ENCODE measurements at places on chromosomes 6 and 20.

- no peak for DNase-seq
Measured at GRCh38 chr20:35015863-35016193, 60.2 kb downstream of the MYH7B start.

DNA sequence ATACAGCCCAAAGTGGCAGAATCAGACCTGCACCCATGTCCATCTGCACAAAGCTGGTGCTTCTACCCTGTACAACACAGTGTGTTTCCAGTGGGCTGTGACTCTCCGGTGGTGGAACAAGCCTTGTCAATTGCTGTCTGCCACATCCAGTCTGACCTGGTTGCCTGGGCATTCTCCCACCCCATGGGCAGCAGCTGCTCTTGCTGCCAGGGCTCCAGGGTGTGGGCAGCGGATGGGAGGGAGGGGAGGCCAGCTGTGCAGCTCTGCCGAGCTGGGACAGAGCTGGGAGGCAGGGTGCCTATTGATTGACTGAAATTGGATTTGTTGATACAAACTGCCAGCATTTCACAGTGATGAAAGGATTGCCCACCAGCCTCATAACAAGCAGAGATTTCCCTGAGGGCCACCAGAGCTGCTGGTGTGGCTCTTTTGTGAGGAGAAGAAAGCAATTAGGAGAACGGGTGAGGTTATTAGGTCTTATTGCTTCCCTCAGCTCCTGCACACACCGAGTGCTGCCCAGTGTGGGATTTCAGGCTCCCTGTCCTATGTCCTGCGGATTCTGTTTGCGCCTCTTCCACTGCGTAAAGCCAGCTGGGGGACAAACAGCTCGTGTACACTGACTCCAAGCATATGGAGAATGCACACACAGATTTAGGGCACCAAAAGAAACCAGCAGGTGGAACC is 150.8 kb downstream of the NRN1 start:
- DNase-seq, result no peak

GRCh38 chr6:93079061-93079460 is 340.3 kb downstream of the EPHA7 start:
- no peak for DNase-seq

GRCh38 chr6:168858926-168859325 is 394.7 kb downstream of the THBS2 start:
- DNase-seq, result no peak

- no peak for DNase-seq
Measured at GRCh38 chr6:92126088-92126487, 1293.3 kb downstream of the EPHA7 start.

Measured in activated CD4-positive, alpha-beta T cell treated with anti-CD3 and anti-CD28 coated beads for 4 hours (primary cell).